NCI-H2081 (cell line): ENCODE measurements at places on chromosomes 4 and X.

GRCh38 chr4:36348403-36348938 is 67.1 kb downstream of the DTHD1 start:
- no peak for DNase-seq

- peak; percentile 3 for DNase-seq
These were observed at the start of gene TLR2 for GRCh38 chr4:153684182-153684970. TLR2 (plus strand) TSS chr4:153684280; CDS start chr4:153702908, 18,628 bp downstream.

DNA sequence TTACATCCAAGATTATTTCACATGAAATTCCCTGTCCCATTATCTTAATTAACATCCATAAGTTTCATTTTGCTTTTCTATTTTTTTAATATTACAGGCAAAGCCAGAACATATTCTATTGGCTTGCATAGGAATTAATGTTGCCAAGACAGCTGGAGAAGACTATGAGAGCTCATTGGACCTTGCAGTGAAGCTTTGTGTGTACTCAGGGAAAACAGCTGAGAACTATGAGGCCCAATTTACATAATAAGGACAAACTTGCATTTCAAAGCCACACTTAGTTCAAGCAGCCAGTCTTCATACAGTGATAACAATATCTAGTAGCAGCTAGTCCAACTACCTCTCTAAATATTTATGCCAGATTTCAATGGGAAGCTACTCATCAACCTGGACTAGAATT is 134.4 kb downstream of the DDX53 start:
- DNase-seq, result no peak

- DNase-seq, result no peak
These were observed 89.2 kb upstream of the GLRA2 start for GRCh38 chrX:14440106-14440505.

- no peak for DNase-seq
These were observed 133.5 kb downstream of the TBL1X start for GRCh38 chrX:9598344-9598743.

GRCh38 chr4:89245459-89245858 is 62.1 kb downstream of the GPRIN3 start:
- peak; percentile 64 for DNase-seq

DNA sequence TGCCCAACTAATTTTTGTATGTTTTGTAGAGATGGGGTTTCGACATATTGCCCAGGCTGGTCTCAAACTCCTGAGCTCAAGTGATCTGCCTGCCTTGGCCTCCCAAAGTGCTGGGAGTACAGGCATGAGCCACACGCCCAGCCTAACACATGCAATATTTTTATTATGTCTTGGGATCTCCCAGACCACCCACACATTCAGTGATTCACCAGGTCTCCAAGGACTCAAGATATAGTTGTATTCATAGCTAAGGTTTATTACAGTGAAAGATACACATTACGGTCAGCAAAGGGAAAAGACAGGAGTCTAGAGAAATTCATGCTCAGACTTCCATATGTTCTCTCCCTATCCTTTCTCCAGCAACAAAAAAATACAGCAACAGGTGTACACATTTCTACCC is 25.5 kb upstream of the FAM120C start:
- no peak for DNase-seq

- no peak for DNase-seq
These were observed 1086.4 kb upstream of the PCDH10 start for GRCh38 chr4:132062611-132063239.

DNA sequence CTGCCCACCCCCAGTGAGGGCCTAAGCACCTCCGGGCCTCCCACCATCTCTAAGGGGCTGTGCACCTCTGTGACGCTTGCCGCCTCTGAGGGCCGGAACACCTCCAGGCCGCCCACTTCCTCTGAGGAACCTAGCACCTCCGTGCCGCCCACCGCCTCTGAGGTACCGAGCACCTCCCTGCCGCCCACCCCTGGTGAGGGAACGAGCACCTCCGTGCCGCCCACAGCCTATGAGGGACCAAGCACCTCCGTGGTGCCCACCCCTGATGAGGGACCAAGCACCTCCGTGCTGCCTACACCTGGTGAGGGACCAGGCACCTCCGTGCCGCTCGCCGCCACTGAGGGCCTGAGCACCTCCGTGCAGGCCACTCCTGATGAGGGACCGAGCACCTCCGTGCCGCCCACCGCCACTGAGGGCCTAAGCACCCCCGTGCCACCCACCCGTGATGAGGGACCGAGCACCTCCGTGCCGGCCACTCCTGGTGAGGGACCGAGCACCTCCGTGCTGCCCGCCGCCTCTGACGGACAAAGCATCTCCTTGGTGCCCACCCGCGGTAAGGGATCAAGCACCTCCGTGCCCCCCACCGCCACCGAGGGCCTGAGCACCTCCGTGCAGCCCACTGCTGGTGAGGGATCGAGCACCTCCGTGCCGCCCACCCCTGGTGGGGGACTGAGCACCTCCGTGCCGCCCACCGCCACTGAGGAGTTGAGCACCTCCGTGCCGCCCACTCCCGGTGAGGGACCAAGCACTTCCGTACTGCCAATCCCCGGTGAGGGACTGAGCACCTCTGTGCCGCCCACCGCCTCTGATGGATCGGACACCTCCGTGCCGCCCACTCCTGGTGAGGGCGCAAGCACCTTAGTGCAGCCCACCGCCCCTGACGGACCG is 977 bp downstream of the MAGEE1 start:
- DNase-seq, result no peak

DNA sequence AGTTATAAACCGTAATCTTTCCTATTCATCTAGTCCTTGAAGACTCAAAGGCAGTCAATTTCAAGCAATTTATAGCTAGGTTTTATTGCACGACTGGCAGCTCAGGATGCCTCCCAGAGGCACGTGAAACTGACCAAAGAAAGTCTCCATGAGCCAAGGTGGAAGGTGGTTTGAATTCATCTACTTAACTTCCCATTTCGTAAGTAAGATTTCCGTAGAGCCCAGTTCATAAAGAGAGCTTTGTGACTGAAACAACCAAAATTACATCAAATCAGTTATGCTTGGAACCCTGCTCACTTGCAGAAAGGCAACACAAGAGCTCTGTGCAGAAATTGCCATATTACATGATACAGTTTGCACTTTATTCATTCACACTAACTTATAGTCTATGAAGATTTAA is 556.0 kb downstream of the TRIML1 start:
- no peak for DNase-seq

GRCh38 chr4:6991771-6992557 is 51.2 kb upstream of the TADA2B start:
- no peak for DNase-seq

DNA sequence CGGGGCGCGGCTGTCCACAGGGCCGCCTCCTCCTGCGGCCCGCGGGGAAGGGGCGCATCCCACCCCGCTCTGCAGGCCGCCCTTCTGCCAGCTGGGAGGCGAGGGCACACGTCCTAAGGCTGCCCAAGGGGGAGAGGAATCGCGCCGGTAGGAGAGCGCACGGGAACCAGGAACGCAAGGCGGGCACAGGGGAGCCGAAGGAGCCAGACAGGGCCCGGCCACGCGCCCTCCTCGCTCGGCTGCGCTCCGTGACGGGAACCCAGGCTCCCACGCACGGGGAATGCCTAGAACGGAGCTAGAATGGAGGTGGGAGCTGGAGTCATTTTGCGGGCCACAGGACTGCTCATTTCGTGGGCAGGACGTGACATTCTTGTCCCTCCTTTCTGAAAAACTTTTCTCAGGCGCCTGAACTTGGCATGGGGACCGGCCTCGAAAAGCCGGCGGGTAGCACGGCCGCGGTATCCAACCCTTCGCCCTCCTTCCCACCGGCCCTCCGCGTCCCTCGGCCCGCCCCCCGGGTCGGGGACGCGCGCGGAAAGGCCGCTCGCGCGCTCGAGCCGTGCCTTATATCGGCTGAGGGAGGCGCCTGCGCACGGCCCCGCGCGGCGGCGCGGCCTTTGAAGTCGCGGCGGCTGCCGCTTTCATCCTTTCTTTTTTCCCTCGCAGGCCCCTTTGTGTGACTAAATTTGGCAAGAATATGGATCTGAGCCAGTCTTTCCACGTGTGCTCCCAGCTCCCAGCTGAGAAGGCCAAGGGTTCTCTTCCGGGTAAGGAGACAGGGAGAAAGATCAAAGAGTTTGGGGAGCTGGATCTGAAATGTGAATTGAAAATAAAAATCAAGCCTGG is 4.2 kb upstream of the LEF1 start:
- peak; percentile 65 for DNase-seq

GRCh38 chrX:120109378-120109777 is 6.3 kb downstream of the RHOXF1 start:
- DNase-seq, result no peak

GRCh38 chr4:57109411-57109846 is 756 bp downstream of the IGFBP7 start:
- DNase-seq, result no peak

GRCh38 chr4:14695095-14695845 is 307.0 kb upstream of the CPEB2 start:
- DNase-seq, result no peak

DNA sequence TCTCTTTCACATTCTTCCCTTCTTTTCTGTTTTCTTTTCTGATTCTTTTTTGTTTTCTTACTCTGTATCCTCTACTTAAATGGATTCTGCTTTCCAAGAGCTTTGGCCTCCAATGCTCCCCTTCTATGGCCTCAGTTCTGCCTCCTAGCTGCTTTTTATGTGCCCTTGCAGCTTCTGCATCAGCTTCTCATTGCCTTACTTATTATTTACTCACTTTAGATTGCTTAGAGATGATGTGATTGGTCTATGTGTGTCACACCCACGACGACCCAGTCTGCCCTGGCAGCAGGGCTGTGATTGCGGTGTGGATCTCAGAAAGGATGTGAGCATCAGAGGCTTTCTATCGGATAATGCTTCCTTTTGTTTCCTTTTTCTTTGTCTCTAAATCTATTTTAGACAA is 71.8 kb upstream of the SMARCA5 start:
- DNase-seq, result peak; percentile 17

DNA sequence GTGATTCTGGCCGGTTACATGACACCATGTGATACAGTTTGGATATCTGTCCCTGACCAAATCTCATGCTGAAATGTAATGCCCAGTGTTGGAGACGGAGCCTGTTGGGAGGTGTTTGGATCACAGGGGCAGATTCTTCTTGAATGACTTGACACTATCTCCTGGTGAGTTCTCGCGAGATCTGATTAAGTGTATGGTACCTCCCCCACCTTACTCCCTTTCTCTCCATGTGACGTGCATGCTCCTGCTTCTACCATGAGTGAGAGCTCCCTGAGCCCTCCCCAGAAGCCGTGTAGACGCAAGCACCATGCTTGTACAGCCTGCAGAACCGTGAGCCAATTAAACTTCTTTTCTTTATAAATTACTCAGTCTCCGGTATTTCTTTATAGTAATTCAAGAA is 23.6 kb downstream of the CPE start:
- peak; percentile 11 for DNase-seq

GRCh38 chrX:17081511-17081910 is 135.1 kb downstream of the REPS2 start:
- DNase-seq, result no peak

- no peak for DNase-seq
These were observed 96.6 kb downstream of the SH3KBP1 start for GRCh38 chrX:19790829-19791228.

DNA sequence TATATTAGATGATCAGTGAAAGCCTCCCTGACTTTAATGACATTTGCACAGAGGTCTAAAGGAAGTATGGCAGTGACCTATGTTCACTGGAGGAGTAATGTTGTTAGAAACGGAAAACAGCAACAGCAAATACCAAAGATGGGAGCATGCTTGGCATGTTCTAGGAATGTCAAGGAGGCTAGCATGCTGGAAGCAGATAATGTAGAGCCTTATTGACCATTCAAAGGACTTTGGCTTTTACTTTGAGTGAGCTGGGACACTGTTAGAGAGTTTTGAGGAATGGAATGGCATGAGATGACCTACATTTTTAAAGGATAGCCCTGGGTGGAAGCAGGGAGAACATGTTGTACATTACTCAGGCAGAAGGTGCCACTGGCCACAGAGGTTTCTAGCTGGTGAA is 6.0 kb downstream of the RPA4 start:
- DNase-seq, result no peak

DNA sequence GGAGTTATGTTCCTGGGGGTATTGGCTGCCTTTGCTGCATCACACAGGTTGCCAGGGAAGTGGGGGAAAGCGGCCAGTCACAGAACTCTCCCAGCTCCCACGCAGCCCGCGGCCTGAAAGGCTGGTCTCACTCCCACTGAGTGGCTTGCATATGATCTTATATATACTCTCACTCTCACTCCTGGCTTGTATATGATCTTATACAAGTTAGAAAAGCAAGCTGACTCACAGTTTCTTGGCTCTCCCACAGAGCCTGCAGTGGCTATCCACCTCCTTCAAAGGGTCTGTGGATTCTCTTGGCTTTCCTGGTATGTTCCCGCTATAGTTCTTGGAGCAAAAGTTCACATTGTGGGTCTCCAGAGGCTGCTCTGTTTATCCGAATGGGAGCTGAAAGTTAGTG is 833.5 kb upstream of the GALNTL6 start:
- DNase-seq, result no peak

- DNase-seq, result no peak
These were observed 5.4 kb upstream of the CXCR3 start for GRCh38 chrX:71623714-71624113.
